ENCODE measurements at places on chromosomes 6 and 20. TPM values are rescaled to one million over a fixed set of nuclear protein-coding genes. Genes with fewer than 3 reads are reported as not detected.

DNA sequence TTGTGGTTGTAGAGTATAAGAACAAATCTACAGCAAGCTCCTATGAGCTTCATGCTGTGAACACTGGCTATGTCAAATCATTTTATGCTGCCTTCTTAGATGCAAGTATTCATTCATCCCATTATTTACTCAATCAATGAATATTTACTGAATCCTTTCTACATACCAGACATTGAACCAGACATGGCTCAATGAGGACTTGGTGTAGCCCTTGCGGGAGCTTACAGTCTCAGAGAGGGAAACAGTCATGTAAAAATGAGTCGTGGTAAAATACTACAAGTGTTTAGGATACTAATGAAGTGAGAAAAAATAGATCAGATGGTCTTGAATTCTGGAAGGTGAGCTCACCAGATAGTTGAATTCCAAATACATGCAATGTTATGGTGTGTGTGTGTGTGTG lies 44.8 kb upstream of the ENPP1 start:
- no peaks in the 10 kb centered on the region for H3K27me3 ChIP-seq
- no peaks in the 10 kb centered on the region for H3K36me3 ChIP-seq
- no peak overlapping the region for H3K27ac ChIP-seq

DNA sequence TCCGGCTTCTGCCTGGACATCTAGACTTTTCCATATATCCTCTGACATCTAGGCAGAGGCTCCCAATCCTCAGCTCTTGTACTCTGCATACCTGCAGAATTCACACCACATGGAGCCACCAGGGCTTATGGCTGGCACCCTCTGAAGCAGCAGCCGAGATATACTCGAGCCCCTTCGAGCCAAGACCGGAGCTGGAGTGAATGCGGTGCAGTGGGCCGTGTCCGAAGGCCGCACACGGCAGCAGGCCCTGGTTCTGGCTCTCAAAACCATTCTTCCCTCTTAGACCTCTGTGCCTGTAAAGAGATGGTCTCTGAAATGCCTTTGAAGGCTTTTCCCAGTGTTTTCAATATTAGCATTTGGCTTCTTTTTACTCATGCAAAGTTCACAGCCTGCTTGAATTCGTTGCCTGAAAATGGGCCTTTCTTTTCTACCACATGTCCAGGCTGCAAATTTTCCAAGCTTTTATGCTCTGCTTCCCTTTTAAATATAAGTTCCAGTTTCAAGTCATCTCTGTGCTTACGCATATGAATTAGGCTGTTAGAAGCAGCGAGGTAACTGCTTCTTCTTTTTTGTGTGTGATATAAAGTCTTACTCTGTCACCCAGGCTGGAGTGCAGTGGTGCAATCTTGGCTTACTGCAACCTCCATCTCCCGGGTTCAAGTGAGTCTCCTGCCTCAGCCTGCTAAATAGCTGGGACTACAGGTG lies 3.8 kb upstream of the SIRPB1 start:
- no peak for DNase-seq
- no peak overlapping the region for H3K4me3 ChIP-seq
- H3K4me1 ChIP-seq: no peaks in the 10 kb centered on the region
- H3K27ac ChIP-seq: no peak overlapping the region

DNA sequence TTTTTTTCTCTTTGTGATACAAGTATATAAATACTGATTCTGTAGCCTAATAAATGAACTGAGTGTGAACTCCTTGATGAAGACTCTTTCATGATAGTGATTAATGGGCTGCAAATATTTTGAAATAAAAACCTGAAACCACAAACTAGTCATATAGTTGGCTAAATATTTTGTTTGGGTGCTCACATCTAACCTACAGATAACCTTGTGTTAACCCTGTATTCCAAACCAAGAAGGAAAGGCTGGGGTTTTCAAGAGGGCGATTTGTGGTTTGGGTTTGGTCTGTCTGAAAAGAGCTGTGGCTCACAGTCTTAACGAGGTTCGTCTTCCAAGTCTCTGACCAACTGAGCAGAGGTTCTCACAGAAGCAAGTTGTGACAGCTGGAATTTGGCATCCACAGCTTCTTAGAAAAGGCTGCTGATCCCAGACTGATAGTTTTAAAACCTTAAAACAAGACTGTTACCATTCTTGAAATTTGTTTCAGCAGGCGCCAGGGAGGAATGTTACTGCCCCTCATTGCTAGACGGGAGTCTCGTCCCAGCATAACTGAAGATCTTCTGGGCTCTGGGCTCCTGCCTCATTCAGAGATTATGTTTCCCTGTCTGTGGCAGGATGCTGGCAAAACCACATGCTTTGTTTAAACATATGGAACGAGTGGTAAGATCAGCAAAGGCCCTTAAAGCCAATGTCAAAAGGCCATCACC lies 736.4 kb upstream of the MARCKS start:
- no peaks in the 10 kb centered on the region for H3K27me3 ChIP-seq
- H3K4me1 ChIP-seq: no peaks in the 10 kb centered on the region
- peak; percentile 46 for DNase-seq
- H3K27ac ChIP-seq: peak overlapping the region; percentile 0
- no peaks in the 10 kb centered on the region for H3K36me3 ChIP-seq

DNA sequence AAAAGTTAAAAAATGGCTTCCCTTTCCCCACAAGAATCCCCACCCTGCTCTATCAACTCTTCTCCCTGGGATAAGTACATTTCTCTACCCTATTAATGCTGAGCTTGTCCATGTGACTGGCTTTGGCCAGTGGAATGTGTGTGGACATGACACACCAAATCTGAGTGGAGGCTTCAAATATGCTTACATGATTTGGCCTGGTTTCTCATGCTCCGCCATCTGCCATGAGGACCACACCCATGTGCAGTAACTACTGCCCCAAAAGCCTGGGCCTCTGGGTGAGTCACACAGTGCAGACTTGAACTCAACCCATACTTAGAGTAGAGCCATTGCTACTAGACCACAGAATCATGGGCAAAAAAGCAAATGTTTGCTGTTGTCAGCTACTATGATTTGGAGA lies 65.4 kb downstream of the PRND start:
- H3K4me1 ChIP-seq: peaks cover under 1% of the 10 kb centered on the region
- no peak overlapping the region for H3K27ac ChIP-seq
- no peak overlapping the region for H3K4me3 ChIP-seq
- H3K27me3 ChIP-seq: no peaks in the 10 kb centered on the region
- DNase-seq: no peak
- H3K36me3 ChIP-seq: peaks cover 8% of the 10 kb centered on the region

Gene CCN5
- total RNA-seq: not detected

Gene UBE2C
- total RNA-seq: 139 TPM
